Lung microvascular endothelial cell (primary cell): ENCODE measurements at places on chromosomes 7 and 10. TPM values are rescaled to one million over a fixed set of nuclear protein-coding genes. Genes with fewer than 3 reads are reported as not detected.

DNA sequence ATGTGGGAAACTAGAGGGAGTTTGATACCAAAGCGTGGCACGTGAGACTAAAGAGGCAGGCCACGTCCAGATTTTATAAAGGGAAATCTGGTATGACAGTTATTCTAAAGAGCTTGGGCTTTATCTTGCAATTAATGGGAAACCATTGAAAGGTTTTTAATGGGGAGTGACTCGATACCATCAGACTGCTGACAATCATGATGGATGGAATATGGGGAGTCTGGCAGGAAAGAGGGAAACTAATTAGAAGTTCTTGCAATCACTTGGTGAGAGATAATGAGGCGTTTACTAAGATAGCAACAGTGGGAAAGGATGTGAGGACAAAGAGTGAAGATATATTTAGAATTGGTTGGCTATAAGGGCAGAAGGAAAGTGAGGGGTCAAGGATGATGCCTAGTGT is 94.0 kb downstream of the MBL2 start:
- DNase-seq: no peak

GRCh38 chr7:64905547-64905946 is 2.5 kb downstream of the ZNF273 start:
- DNase-seq: no peak

- no peak for DNase-seq
These were observed 70.6 kb upstream of the AUTS2 start for GRCh38 chr7:69527706-69528105.

DNA sequence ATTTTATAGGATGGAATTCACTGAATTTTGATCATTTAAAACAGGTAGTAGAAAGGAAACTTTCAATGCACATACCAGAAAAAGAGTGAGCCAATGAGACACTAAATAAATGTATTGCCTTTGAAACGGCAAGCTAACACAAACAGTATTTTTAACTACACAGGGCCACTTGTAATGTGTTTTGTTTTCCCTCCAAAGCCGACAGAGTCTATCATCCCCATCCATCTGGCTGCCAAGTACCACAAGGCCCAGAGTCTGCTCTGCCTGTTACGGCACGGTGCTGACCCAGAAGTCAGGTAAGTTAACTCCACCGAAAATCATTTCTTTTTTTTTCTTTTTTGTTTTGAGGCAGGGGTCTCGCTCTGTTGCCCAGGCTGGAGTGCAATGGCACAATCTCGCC is 1.5 kb downstream of the ANKRD61 start:
- DNase-seq: no peak

DNA sequence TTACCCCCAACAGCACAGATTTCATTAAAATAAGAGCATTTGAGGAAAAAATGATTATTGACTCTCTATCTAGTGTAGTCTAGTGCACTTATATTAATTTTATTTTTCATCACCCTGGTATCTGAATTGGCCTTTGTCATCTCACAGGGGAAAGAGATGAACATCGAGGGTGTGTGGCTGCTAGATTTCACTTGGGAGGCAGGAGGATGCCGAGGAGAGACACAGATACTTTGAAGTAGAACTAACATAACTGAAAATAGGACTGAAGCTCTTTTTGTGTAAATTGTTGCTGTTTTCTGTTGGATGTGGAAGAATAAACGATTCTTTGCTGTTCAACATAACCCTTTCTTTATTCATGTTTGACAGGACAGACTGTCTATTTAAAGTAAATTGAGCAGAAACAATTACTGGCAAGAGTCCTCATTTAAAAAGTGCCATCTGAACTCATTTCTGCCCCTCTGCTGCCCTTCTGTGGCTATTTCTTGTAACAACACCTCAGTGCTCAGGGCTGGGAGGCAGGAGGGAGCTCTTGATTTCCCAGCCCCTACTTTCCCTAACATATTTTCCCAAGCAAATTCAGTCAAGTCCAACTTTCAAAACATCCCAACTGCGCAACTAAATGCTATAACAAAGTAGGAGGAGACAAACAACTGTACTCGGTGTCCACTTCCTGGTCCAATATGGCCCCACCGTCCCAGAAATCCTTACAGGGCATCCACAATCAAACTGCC is 15.6 kb downstream of the LYZL1 start:
- DNase-seq: peak; percentile 84

DNA sequence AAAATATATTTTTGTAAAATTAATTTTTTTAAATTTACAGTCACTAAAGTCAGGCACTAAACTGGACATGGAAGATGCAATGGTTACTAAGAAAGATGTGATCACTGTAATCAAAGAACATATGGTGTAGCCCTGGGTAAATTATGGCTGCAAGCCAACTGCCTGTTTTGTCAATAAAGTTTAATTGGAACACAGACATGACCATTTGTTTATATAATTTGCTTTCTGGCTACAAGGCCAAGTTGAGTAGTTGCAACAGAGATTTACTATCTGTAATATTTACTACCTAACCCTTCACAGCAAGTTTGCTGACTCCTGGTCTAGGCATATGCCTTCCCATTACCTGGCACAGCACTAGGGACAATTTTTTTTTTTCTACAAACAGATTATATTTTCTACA is 448.9 kb downstream of the ADRA2A start:
- no peak for DNase-seq

DNA sequence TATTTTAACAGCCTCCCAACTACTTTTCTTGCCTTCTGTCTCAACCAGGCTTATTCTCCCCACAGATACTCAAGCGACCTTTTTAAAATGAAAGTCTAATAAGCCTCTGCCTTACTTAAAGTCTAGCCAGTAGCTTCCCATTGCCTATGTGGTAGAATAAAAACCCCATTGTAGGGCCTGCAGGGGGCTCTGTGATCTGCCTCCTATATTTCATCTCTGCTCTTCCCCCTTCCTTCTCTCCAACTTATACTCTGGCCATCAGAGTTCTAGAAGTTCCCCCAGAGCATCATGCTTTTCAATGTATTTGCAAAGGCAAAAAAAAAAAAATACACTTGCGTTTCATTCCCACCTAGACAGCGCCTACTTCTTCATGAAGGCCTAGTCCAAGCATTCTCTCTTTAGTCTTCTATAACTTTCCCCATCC is 167.7 kb upstream of the ADO start:
- no peak for DNase-seq

DNA sequence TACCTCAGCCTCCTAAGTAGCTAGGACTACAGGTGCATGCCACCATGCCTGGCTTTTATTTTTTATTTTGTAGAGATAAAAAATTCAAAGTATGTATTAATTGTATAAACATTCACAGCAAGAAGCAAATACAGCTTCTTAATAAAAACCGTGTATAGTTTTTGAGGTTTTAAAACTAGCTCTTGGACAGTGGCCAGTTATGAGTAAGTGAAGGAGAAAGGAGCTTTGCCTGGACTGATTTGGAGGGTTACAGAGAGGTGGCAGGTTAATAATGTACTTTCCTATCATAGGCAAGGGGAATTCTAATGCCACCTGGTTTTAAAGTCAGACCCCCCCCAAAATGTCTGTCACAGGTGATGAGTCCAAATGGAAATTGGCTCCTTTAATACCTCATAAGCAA is 43.4 kb downstream of the ZNRF2 start:
- no peak for DNase-seq

- no peak for DNase-seq
These were observed 12.4 kb downstream of the DIP2C start for GRCh38 chr10:677038-677437.

DNA sequence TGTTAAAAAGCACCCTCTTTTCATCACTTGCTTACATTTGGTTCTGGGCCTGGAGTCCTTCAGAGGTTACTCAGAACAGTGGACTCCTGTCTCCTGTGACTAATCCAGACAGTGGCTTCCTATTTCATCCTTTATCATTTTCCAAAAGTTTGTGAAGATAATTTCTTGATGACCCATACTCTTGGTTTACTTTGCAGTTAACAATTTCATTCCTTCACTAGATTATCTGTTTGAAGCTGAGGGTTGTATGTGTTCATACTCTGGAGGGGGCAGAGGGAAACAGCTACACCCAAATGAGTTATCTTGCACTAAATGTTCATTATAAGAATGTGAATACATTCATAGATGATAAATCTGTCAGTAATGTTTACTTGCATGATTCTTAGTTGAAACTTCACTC is 124.7 kb downstream of the ZNF248 start:
- no peak for DNase-seq

DNA sequence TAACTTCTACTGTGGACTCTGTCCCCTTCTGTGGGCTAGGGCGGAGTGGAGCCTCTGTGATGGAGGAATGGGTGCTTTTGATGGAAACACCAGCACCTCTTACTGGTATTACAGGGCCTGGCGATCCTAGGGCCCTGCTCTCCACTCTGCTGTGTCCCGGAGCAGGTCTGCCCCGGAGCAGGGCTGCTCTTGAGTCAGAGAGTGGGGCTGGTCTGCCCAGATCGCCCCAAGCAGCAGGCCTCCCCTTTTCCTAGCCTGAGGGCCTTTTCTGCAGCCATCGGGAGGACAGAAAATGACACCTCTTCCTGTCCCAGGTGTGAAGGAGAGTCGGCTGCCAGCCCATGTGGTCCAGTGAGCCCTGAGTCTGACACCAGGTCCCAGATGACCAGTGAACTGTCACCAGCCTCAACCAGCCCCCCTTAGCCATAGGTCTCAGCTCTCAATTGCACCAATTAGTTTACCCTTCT is 1.4 kb downstream of the ZNF282 start:
- DNase-seq: peak; percentile 35

GRCh38 chr10:71887743-71888142 is 36.7 kb upstream of the PSAP start:
- no peak for DNase-seq

- DNase-seq: peak; percentile 47
These were observed 115.3 kb upstream of the WDR11 start for GRCh38 chr10:120735773-120736371.

DNA sequence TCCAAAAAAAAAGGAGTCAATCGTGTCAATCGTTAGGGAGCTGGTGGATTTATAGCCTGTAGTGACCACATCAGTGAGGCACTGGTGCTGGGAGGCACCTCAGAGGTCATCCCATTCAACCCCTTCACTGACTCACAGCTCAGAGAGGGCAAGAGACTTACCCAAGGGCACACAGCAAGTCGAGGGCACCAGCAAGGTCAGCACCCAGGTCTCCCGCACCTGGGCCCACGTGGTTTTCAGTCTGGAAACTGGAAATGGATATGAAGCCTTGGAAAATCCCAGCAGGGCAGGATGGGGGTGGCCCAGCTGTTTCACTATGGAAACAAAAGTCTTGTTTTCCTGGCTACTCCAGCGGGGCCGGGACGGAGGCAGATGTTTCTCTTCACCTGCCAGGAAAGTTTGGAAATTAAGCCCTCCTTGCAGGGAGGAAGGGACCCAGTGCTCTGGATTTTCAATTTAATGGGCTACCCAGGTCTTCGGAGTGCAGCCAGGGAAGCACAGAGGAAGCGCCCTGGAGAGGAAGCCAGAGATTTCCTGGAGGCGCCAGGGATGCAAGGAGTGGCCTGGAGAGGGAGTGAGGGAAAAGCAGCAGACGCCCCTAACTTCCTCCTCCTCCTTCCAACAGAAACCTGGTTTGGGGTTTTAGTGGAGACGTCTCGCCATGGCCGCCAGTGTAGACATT is 157.2 kb upstream of the TNRC18 start:
- peak; percentile 71 for DNase-seq

- peak; percentile 14 for DNase-seq
These were observed 166.3 kb downstream of the RNF133 start for GRCh38 chr7:122532406-122533269.

DNA sequence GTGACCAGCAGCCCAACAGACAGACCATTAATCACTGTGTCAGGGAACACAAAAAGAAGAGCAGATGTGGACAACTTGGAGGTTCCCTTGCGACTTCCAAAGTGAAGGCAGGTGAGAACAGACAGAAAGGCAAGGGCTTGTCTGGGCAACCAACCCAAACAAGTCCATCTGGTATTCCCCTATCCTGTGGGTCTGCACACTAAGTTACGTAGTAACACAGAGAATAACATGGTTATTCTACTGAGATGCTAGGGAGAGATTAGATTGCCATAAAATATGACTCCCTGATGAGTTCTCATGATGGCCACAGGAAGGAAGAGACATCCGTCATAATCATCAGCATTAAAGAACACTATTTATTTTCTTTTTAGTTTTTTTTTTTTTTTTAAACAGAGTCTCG is 252.2 kb downstream of the CALN1 start:
- no peak for DNase-seq

DNA sequence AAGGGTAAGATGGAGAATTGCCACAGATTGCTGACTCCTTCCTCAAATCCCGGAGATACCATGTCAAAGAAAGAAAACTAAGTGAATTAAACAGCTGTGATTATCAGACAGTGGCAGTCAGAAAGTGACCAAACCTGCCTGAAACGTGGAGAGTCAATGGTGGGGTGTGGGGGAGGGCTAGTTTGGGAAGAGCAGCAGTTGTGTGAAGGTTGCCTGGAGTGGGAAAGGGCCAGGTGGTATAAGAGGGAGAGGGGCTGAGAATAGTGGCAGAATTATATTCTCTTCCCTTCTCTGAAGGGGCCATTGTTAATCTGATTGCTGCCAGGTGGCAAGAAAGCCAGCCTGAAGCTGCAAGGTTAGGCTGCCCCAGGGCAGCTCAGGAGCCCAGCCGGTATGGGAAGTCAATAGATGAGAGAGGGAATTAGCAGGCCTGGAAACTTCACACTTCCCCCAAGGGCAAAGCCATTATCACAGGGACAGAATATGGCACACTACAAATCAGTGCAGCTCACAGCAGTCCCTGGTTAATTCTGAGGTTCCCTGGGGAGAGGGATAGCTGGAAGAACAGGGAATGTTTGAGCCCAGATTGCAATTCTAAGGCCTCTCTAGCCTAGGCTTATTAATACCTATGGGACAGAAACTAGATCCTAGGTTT is 83.9 kb upstream of the ITGB1 start:
- no peak for DNase-seq

DNA sequence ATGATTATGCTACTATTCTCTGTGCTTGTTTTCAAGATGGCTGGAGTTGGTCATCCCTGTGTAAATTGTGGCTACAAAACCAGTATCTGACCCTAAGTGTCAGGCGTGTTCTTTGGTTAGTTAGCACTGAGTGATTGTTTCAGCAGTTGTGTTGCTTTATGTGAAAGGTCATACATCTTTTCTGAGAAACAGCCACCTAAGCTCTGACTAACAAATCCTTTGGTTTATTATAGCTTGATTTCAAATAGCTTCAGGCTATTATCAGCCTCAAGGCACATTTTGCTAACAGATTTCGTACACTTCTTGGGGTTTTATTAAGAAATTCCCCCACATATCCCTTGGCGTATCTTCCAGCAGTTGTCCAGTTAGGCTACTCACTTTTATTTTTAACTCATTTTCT is 4.8 kb upstream of the ADRB1 start:
- DNase-seq: no peak

- DNase-seq: peak; percentile 77
These were observed 3.8 kb downstream of the HILPDA start for GRCh38 chr7:128459394-128459878.

GRCh38 chr7:29299086-29299485 is 104.5 kb downstream of the CHN2 start:
- no peak for DNase-seq

- DNase-seq: no peak
These were observed 5.8 kb downstream of the UNCX start for GRCh38 chr7:1238450-1238882.

Gene AGBL3
- total RNA-seq: 0.44 and 0.99 TPM in 2 replicates

Gene TMEM26
- under 0.01 TPM in 1 of 2 replicates, not detected in the other for total RNA-seq

Gene HOXA13
- total RNA-seq: not detected in 2 replicates

Gene MNX1
- not detected in 2 replicates for total RNA-seq

Gene TRPV5
- total RNA-seq: not detected in 2 replicates

Gene CBX3
- 95.0 and 103 TPM in 2 replicates for total RNA-seq

Gene ST8SIA6
- total RNA-seq: 0.20 and 0.87 TPM in 2 replicates

Gene RAMP3
- total RNA-seq: 51.2 and 218 TPM in 2 replicates

Gene LRRC27
- total RNA-seq: 5.0 and 6.2 TPM in 2 replicates

Gene NEUROG3
- not detected in 2 replicates for total RNA-seq

Gene SNX10
- total RNA-seq: 1.3 and 3.2 TPM in 2 replicates
